ENCODE measurements at places on chromosomes 1 and 21.

DNA sequence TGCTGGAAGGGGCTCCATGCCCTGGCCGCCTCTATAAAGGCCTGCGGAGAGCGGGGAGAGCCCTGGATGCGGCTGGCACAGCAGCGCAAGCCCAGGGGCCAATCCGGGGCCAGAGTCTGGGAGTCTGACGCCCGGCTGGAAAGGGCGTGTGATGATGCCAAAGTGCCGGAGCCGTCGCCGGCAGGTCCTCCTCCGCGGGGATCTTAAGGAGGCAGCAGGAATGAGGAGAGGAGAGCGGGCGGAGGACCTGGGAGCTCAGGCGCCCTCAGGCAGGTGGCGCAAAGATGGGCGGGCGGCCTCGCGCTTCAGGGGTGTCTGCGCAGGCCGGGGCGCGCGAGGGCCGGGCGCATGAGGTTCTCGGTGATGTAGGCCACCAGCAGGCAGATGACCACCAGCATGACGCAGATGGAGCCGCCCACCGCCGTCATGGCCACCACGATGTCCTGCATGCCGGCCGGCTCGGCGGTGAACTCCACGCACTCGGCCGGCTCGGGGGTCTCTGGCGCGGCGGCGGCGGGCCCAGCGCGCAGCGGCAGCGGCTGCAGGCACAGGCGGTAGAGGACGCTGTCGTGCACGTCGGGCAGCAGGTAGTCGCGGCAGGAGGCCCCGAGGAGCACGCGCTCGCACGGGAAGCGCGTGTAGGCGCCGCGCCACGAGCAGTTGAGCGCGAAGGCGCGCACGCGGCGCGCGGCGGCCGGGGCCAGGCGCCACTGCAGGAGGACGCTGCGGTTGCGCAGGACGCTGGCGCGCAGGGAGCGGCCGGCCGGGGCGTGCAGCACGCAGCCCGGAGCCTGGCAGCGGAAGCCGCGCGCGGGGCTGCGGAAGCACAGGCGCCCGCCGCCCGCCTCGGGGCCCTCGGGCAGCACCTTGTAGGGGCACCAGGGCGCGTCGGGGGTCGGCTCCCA is 653 bp downstream of the FNDC10 start:
- no peak for DNase-seq

DNA sequence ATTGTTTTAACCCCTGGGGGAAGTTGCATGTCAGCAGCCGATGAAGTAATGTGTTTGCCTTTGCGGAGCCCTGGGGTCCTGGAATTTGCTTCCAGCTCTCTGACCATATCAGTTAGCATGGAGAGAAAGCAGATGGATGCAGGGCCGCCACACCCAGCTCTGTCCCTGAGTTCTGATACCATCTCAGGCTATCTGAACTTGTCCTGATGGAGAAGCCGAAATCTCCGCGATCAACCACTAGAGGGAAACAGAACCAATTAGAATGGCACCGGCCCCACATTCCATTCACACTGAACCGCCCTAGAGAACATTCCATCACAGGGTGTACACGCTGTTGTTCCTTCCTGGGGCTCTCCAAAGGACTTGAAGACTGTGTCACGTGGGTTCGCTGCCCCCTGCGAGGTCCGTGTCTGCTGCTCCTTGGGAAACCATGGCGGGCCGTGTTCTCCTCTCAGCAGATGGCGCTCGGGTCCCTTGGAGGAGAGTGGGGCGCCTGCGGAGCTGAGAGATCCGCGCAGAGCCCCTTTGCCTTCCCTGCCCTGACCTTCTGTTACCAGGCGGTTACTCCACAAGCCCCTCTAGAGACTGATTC is 75.4 kb downstream of the ABCA4 start:
- DNase-seq, result peak; percentile 87

DNA sequence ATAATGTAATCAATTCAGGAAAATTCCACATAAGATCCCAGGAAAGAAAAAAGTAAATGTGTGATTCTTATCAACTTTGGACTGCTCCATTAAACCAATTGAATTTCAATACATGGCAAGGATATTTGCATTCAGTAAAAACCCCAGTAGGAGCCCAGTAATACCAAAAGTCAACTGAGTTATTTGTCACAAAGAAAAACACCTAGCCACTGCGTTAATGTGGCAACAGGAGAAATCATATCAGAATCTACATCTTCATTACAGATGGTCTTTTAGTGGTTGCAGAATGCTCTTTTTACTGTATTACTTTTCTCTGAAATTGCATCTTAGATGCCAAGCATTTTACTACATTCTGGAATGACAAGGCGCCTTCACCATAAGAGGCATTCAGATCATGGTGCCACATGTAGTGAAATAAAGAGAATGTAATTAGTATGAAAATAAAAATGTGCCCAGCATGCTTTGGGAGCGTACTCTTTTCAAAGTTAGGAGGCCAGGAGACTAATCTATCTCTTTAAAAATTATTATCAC is 180.7 kb downstream of the PATJ start:
- DNase-seq, result no peak

- DNase-seq, result peak; percentile 49
Measured at GRCh38 chr1:95169548-95169947, 52.4 kb downstream of the TLCD4 start.

DNA sequence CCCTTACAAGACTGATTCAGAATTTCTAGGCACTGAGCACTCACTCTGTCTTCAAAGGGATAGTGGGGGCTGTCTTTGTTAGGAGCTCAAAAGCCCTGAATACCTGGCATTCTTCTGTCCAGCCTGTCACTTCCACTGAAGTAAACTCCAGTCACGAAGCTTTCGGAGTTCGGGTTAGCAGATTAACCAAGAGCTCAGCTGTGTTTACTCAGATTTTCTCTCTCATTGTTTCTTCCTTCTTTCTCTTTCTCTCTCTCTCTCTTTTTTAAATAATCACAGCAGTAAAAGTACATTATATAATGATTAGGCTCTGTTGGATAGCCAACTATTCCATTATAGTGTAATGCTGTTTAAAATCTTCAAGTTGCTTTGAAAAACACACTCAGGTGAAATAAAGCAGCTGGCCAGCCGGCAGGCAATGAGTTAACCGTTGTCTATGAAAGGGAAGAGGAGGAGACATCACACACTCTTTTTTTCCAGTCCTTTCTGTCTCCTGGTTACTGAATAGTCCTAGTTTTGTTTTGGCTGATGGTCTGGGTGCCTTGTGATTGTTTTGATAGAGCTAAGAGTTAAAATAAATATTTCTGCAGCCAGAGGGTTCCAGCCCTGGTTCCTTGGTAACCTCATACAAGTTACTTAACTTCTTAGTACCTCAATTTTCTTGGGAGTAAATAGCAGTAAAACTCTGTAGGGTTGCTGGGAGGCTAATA is 89.8 kb downstream of the ADSS2 start:
- DNase-seq, result no peak

DNA sequence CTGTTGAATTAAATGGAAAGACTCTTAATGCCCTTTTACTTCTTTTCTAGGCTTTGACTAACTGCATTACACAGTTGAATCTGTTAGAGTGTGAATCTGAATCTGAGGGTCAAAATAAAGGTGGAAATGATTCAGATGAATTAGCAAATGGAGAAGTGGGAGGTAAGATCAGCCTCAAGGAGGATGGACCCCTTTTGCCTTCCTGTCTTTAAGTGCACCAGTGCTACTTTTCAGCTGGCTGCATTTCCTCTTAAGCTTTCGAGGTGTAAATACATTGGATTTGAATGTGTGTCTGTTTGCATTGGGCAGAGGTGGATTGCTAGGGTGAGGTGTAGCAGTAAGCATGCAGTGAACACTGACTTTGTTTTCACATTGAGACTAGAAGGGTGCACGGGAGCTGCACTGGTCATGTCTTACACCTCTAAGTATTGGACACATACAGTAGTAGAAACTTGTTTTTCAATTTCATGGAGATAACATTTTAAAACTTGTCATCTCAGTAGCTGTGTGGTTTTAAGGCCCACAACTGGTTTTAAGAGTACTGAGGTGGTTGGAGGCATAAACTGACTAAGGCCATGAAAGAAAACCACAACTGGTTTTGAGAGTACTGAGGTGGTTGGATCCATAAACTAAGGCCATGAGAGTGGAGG is 35.4 kb downstream of the MIA3 start:
- no peak for DNase-seq

DNA sequence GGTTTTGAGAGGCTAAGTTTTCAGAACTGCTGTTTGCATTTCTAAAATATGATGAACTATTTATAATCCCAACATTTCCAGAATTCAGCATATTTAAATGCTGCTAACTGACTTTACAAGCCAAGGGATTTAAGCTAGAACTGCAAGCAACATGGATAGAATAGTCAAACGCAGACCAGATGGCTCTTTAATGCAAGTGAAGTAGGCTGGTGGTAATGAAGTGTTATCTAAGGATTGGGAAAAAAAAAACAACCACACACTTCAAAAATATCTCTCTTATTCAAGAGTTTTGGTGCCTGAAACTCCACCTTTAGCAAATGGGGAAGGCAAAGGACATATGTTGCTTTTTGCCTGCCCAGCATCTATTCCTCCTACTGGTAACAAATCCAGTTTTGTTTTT is 20.9 kb upstream of the SSX2IP start:
- no peak for DNase-seq

DNA sequence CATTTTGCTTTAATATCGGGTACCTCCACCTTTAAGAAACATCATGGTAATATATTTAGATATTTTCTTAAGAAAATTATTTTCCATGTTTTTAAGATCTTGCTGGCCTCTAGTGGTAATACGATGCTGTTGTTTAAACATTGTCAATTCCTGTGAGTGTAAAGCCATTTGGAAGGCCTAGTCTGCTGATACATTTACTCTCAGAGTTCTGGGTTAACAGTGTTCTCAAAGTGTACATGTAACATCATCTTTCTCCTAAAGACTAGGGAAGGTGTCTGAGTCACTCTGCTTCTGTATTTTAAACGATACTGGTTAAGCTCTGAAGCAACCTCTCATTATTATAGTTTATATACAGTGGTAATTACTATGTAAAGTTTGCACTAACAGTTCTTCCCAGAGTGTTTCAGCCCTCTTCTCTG is 189.1 kb downstream of the RASAL2 start:
- peak; percentile 40 for DNase-seq

- DNase-seq, result no peak
Measured at GRCh38 chr1:92707292-92707691, 77.6 kb downstream of the EVI5 start.

DNA sequence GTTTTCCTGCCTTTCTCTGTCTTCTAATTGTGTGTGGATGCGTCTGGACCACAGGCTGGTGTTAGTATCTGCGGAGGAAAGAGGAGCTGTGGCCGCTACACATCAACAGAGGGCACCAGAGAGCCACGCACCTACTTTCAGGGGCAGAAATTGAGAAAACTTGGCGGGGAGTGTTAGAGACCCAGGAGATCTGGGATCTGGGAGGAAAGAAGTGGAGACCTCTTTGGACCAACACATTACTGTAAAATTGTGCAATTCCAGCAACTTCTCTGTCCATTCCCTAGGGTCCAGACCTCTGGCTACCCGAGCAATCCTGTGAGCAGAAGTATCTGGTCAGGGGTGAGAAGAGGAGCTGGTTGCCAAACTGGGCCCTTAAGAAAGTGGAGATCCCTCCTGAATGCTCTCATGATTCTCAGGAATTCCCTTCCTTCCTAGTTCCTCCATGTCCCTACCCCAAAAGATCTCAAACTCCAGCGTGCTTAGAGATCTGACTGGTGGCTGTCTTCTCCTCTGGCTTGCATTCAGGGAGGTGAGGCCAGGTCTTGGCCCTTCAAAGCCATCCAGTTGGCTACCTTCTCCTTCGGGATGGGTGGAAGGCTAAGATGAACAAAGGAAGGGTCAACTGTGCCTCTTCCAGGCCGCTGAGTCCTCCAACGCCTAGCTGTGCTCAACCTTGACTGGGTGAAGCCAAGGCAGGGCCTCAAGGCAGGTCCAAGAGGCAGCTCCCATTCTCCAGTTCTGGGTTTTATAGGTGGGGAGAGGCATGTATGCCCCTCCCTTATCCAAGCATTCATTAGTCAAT is 1.2 kb upstream of the KIRREL1 start:
- peak; percentile 66 for DNase-seq

- no peak for DNase-seq
Measured at GRCh38 chr21:43274022-43274945, 105.5 kb downstream of the CRYAA start.

DNA sequence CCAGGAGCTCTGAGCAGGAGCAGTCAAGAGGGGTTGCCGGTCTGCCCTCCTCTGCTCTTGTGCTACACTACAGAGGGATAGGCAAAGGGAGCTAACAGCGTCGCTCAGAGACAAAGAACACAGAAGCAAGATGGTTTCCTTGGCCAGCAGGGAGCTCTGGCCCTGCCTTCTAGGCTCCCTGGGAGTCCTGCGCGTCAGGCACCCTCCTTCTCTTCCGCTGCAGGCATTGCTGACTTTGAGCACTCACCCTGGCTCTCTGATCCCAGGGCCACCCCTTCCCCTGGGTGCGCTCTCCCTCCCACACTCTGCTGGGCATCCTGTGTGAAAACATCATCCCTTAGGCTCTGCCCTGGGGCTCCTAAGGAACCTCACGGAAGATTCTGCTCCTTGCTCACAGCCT is 489 bp downstream of the TNNI1 start:
- DNase-seq, result no peak

DNA sequence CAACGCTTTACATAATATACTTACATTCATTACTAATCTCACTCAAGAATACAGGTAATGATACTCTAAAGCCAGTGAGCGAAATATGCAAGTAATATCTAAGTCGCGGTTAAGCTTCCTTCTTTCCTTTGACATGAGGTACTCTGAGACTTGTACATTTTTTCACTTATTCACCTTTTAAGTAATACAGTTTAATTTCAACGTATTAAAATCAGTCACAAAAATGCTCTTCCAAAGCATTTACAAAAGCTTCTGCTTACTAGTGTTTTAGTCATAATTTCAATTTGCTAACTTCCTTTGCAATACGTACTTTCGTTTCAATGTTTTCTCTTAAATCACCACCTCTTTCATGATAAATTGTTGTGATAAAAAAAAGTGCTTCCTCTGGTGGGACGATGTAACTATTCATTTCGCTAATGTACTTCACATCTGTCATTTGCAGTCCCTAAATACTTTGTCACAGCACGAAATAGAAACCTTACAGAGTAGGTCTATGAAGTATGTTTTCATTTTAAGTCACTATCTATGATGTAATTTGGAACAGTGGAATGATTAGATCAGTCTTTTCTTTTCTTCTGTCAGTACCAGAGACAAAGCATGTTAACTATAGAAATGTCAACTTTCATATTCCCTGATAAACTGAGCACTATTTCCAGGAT is 34.0 kb upstream of the ADGRL4 start:
- no peak for DNase-seq
